ENCODE measurements at places on chromosomes 2 and 18.

DNA sequence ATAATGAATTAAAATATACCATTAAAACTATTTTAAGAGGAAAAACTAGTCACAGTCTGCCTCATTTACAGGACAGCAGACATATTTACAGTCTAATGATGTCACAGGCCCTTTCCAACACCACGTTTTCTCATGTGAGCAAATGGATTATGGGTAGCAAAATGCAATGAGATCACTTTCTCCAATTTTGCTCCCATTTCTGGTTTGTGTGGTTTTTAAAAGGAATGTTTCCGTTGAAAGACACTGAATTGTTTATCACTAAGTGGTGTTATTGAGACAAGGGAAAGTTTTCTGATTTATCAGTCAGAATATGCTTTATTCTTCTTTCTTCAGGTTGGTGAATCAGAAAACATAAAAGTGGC, 11.4 kb upstream of the NR4A2 start:
- DNase-seq, result no peak

DNA sequence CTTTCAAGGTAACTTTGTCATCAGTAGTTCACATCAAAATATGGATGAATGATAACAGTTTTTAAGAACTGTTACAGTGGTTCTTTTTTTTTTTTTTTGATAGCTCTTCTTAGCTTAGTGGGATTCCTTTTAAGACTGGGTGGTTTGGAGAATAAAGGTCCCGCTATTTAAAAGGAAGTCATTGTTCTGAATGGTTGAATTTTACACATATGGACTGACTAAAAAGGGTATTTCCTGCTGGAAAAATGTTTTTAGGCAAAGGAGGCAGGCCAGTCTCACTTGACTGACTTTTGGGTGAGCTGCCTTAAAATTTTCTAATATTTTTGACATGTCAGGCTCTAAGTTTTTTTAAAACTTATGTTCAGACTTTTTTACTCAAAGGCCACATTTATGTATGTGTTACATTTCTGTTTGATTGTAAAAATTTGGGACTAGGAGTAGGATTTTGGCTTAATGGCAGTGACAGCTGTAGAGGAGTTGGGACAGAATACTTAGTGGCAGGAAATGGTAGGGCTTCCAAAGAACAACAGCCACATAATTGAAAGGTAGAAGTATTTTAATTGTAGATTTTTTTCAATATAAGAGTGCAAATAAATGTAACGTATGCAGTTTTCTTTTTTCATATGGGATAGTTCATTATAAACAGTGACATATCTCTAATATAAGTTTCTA, 13.7 kb downstream of the VAPA start:
- no peak for DNase-seq

GRCh38 chr18:48707636-48708296, 168.9 kb downstream of the CTIF start:
- DNase-seq, result no peak

DNA sequence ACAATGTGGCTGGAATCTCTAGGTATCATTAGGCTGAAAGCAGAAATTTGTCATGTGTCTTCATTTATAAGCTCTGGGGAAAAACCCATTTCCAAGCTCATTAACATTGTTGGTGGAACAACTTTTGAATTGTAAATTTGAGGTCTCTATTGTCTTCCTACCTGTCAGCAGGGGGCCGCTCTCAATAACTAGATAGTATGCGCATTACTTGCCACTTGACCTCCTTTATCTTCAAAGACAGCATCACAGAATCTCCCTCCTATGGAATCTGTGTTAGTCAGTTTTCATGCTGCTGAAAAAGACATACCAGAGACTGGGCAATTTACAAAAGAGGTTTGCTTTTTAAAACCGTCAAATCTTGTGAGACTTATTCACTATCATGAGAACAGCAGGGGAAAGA, 223.1 kb downstream of the CALCRL start:
- DNase-seq, result no peak

- DNase-seq, result no peak
These were observed 60.9 kb upstream of the IL1R2 start for GRCh38 chr2:101930847-101931246.

- DNase-seq, result no peak
These were observed 31.3 kb downstream of the ANXA4 start for GRCh38 chr2:69773206-69773605.

GRCh38 chr2:98464772-98465310, 20.2 kb downstream of the INPP4A start:
- DNase-seq, result no peak

GRCh38 chr2:23209059-23209458, 175.9 kb upstream of the KLHL29 start:
- no peak for DNase-seq

DNA sequence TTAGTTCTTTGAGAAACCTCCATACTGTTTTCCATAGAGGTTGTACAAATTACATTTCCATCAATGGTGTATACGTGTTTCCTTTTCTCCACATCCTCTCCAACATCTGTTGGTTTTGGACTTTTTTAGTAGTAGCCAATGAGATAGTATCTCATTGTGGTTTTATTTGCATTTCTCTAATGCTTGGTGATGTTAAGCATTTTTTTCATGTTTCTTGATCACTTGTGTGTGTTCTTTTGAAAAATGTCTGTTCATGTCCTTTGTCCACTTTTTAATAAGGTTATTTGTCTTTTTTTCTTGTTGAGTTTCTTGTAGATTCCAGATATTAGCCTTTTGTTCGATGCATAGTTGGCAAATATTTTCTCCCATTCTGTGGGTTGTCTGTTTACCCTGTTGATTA, 392.3 kb upstream of the ZEB2 start:
- no peak for DNase-seq

DNA sequence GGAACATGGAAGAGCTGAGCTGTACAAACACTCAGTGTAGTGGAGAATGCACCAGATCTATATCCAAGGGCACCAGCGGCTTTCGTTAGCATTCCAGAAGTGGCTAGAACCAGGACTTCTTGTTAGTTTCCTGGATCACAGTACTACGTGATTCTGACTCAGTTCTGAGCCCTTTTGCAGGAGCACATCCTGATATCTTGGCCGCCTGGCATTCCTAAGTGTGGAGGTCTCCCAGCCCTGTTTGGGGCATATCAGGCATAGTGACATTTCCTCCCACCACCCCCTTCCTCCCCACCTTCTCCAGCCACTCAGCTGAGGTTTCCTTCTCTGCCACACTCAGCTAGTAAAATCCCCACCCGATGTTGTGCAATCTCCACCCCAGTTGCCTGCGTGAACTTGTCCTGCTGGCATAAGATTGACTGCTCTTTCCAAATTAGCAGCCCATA, 63.4 kb downstream of the BMP10 start:
- DNase-seq, result no peak

- DNase-seq, result no peak
These were observed 63.4 kb downstream of the MREG start for GRCh38 chr2:215949991-215950404.

DNA sequence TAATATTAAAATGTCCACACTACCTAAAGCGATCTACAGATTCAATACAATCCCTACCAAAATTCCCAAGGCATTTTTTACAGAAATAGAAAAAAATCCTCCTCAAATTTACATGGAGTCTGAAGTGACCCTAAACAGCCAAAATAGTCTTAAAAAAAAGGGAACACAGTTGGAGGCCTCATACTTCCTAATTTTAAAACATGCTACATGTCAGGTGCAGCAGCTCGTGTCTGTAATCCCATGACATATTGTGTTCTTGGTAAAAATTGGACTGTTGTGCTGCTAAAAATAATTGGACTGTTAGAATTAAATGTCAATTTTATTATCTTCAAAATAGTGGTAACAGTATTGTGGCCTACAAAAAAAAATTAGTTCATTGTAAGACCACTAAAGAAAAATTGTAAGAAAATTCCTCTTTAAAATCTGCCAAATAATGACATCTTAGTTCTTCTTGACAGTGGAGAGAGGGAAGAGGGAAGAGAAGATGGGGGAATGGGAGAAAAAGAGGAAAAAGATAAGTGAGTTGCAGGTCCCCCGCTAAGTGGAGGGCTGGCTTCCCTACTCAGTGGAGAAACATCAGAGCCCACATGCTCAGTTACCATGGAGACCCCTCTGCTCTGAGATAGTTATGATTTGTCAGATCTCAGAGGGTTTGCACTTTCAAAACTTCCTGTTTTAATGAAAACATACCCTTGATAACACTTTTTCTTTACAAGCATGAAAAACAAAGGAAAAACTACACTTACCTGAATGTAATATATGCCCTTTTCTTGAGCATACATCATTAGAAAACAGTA, 46.5 kb downstream of the UNC50 start:
- no peak for DNase-seq

DNA sequence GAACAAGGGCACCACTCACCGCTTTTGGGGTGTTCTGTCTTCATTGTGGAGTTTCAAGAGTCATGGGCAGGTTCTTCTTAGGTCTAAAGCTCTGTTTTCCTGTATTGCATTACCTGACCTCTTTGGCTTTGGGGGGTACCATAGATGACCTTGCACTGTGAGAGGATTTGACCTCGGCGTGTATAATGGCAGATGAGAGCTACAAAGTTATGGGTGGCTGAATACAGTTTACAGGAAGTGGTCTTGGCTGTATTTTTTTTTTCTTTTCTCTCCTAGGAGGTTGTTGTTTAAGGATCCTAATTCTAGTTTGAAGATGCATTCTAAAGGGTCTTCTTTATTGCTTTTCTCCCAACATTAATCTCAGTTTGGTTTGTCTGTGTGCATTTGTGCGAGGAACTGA, 11.5 kb downstream of the GAL3ST2 start:
- DNase-seq, result no peak

- DNase-seq, result no peak
These were observed 26.7 kb upstream of the DLX2 start for GRCh38 chr2:172129404-172129803.

DNA sequence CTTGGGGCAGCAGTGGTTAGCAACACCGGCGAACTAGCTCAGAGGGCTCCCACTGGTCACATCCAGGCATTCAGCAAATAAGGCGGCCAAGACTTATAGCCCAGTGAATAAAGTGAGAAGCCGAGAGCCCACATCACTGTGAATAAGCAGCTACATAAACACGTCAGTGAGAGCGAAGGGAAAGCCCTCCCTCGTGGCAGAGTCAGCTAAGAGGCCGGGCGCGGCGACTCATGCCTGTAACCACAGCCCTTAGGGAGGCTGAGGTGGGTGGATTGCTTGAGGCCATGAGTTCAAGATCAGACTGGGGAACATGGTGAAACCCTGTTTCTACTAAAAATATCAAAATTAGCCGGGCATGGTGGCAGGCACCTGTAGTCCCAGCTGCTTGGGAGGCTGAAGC, 5.2 kb downstream of the D2HGDH start:
- no peak for DNase-seq

DNA sequence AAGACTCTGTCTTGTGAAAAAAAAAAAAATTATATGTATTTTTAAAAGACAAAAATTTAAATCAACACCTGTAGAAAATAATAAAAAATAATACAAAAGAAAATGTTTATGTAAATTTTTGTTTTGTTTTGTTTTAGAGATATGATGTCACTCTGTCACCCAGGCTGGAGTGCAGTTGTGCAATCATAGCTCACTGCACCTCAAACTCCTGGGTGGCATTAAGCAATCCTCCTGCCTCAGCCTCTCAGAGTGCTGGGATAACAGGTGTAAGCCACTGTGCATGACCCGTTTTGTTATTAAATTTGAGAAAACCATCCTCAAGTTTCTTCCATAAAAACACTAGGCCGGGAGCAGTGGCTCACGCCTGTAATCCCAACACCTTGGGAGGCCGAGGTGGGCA, 56.2 kb upstream of the B3GNT7 start:
- no peak for DNase-seq

DNA sequence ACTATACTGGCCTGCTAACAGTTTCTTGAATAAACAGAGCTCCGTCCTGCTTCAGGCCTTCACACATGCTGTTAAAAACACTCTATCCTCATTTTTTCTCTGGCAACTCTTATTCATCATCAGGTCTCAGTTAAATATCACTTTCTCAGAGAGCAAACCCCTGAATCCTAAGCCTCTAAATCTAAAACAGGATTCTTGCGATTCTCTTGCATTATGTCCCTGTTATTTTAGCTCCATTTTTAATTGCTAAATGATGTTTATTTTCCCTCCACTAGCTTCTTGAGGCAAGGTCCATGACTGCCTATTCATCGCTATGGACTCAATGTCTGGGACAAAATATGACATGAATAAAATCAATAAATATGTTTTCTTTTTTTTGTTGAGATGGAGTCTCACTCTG, 190.7 kb upstream of the SMAD7 start:
- DNase-seq, result no peak

DNA sequence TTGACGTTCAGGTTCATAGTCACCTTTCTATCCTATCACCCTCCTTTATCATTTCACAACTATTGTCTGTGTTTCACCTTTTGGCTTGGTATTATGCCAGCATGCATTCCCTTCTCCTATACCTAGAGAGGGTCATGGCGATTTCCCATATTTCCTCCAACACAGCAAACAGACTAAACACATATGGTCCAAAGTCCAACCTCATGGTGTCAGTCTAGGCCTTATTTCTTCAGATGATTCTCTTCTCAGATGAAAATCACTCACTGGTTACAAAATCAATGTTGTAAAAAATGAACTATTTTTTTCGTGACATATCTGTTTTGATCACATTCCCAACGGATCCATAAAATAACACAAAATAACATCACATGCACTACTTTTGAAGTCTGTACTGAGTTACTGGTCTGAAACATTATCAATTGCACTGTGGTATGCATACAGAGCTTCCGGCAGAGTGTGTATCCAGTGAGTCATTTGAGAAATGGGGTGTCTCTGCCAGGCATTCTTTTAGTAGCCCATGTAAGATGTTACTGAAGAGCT, 204.8 kb upstream of the GALNT5 start:
- no peak for DNase-seq

DNA sequence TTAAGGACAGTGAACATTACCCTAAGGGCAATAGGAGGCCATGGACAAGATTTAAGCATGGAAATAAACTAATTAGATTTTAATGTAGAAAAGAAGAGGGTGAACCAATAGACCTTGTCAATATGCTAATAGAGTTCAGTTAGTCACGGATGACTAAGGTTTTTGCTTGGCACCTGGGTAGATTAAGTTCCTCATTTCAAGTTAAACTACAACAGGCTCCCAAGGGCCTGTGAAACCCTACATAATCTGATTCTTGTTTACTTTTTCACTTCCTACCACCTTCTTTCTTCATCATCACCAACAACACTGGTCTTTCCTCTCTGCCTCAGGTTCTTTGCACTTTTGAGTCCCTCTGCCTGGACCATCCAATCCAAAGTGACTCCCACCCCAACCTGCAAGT, 14.8 kb downstream of the SP110 start:
- DNase-seq, result no peak

GRCh38 chr2:209451209-209451834, 27.5 kb downstream of the MAP2 start:
- no peak for DNase-seq

DNA sequence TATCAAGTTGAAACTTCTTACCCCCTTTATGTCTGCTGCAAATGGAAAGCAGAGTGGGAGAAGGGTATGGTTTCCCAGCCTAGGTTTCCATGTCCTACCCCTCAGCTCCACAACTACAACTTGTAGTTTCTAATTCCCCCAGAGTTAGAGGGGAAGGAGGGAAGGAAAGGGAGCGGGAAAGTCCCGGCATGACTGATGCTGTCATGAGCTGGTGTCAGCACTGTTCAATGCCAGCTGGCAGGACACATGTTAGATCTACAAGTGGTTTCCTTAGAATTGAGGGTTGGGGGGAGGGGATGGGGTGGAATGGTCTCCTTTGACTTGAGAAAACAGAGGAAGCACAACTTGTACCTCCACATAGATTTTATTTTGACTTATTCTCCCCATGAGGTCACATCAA, 194.0 kb downstream of the MBD2 start:
- DNase-seq, result no peak

Data from NCI-H1417 treated with DMSO at 0.1 percent for 48 hours (cell line).